ENCODE measurements at places on chromosomes 6 and 20.

GRCh38 chr6:107812234-107812769 is 11.8 kb downstream of the SCML4 start:
- DNase-seq = no peak

- no peak for DNase-seq
Measured at GRCh38 chr20:25421102-25421501, 13.6 kb downstream of the GINS1 start.

DNA sequence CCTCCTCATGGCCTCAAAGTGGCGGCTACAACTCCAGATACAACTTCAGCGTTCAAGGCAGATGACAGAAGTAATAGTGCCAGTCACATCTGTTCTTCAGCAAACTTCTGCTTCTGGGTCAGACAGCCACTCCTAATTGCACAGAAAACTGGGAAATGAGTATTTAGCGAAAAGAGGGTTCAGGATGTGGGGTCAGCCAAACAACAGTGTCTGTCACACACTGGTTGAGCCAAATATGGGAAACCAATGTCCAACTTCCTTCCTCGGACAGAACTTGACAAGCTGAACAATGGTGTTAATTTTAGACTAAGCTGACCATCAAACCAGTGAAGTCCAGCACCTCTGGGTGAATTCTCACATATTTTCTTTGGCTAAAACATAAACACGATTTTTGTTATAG is 22.1 kb downstream of the NUDT3 start:
- DNase-seq = no peak

DNA sequence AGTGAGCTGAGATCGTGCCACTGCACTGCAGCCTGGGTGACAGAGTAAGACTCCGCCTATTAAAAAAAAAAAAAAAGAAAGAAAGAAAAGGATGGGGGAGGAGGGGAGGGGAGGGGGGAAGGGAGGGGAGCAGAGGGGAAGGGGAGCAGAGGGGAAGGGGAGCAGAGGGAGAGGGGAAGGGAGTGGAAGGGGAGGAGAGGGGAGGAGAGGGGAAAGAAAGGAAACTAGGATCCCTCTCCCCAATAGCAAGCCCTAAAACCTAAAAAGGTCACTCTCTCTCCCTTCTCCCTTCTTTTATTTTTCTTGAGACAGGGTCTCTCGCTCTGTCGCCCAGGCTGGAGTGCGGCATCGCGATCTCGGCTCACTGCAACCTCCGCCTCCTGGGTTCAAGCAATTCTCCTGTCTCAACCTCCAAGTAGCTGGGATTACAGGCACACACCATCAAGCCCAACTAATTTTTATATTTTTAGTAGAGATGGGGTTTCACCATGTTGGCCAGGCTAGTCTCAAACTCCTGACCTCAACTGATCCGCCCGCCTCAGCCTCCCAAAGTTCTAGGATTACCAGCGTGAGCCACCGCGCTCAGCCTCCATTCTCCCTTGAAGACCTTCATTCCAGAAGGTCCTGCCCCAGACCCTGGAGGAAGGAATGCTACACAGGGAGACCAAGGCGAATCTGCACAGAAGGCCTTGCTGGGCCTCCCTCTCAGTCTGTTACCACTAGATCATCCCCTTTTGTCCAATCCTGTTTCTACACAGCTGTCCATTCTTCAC is 45.8 kb upstream of the PIM1 start:
- DNase-seq = no peak

- DNase-seq = no peak
Measured at GRCh38 chr6:34131326-34132290, 14.3 kb downstream of the GRM4 start.

DNA sequence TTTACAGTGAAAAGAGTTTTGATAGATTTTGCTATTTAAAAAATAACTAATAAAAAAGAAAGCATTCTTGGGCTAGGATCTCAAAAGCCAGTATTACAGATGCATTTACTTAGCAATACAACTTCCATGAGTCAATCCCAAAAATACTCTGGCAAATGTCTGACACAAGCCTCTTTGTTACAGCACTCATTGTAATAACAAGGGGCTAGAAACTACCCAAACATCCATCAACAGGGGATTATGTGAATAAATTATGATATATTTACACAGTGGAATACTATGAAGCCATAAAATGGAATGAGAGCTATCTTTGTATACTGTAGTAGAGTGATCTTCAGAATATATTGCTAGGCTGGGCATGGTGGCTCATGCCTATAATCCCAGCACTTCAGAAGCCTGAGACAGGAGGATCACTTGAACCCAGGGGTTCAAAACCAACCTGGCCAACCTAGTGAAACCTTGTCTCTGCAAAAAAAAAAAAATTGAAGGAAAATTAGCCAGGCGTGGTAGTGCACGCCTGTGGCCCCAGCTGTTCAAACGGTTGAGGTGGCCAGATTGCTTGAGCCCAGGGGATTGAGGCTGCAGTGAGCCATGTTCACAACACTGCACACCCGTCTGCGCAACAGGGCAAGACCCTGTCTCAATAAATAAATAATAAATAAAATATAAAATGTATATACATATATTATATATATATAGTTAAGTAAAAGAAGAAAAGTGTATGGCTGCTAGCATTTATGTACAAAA is 34.7 kb upstream of the TOP1 start:
- no peak for DNase-seq

DNA sequence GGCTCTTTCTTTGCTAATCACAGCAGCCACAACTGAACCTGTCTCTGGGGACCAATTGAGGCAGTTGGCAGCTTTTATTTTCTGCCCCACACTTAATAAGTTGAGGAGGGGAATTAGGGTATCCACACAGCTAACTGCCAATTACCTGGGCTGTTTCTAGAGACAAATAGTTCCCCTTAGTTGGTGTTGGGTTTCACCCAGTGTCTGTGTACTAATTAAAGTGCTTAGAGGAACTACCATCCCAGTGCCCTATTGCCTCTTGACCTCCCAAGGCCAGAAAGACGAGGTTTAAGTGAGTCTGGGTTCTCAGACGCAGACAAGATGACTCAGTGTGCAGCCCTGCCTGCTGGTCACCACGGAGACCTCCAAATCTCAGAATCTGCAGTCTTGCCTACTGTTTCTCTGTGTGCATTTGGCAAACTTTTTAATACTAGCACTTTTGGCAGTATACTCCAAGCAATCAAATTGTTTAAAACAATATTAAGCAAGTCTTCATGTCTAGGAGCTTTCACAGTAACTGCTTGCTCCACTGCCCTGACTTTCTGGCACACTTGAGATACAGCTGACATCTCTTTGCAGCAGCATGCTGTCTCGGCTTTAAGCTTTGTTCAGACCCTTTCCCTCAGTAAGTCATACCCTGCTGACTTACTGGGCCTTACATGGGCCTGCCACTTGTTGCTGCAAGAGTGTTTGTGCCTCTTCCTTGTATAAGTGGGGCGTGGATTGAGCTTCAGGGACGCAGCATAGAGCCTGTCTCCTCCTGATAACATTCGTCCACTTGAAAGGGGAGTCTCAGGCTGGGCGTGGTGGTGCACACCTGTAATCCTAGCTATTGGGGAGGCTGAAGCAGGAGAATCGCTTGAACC is 31.9 kb downstream of the STK35 start:
- no peak for DNase-seq

- DNase-seq = no peak
Measured at GRCh38 chr6:1761477-1761877, 151.8 kb downstream of the FOXC1 start.

DNA sequence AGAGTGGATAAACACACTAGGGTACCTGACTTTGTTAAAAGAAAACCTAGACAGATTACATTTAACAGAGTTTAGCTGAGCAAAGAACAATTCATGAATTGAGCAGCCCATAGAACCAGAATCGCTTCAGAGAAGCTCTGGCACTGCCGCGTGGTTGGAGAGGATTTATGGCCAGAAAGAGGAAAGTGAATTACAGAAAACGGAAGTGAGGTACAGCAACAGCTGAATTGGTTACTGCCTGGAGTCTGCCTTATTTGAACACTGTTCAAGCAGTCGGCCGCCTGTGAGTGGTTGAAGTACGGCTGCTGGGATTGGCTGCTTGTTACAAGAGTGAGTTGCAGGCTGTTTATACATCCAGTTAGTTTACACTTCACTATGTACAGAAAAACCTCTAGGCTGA is 253.8 kb upstream of the CDYL start:
- no peak for DNase-seq

DNA sequence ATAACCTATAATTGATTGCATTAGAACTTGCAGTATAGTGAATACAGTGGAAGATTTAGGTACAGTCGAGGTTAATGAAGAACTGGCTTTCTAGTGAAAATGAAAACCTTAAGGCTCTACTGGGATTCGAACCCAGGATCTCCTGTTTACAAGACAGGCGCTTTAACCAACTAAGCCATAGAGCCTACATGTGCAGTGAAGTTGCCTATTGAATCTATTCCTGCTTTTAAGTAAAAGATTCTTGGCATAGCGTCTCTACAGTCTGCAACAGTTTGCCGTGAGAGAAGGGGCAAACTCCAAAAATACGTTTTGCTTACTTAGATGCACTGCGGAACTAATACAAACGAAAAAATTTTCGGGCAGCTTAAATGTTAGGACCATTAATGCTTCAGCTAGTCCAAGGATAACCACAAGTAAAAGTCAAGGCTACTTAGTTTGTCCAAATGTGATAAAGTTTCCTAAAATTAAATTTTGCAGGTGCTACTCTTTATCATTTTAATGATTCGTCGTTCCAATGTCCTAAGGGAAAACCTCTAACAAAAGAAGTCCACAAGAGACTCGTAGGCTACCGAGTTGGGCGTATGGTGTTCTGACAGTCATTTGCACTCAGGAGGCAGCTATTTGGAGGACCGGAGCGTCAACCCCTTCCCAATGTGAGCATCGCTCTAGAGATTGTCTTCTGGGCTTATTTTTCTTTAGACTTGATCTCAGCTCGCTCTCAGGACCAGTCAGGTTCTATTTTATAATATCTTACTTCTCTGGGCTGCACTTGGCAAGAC is 31.3 kb upstream of the ZSCAN23 start:
- DNase-seq = no peak

GRCh38 chr6:112202639-112203341 is 51.6 kb downstream of the LAMA4 start:
- no peak for DNase-seq

DNA sequence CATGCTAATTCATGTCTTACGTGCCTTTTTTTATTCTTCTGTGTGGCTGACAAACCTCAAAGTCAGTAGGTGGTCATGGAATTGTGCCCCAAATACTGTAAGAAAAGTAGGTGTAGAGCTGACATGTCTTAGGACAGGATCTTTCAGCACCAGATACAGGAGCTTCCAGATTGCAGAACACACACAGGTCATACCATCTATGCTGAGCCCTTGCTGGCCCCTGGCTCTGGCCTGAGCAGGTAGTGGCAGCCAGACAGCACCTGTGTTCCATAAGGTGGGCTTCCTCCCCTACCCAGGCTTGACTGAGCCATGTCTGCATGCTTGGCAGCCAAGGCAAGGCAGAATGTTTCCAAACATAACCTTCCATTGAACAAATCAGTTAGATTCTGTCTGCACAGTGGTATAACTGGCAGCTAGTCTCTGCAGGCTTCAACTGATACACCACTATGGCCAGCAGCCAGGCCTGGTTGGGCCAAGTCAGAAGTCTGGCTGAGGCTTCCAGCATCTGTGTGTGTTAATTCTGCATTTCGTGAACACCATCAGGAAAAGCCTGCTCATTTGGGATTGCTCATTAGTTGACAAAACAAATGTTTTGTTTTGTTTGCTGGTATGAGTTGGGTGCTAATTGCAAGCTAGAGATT is 366.5 kb downstream of the FOXA2 start:
- DNase-seq = peak; percentile 54

DNA sequence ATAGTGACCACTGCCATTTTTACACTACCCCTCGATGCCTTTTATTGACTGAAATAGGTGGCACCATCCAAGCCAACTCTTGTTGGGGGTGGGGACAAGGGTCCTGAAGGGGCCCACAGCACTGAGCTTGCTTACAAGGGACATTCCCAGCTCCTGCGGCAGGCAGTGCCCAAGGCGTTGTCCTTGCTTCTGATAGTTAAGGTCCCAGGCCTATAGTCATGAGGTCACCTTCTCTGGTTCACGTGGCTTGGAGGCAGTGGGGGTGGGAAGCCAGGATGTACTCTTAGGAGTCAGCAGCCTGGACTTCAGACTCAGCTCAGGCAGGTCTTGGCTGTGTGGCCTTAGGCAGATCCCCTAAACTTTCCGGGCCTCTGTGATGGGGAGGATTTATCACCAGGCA is 48.6 kb downstream of the TOX2 start:
- DNase-seq = no peak

- no peak for DNase-seq
Measured at GRCh38 chr6:108518714-108519576, 41.8 kb upstream of the FOXO3 start.

- no peak for DNase-seq
Measured at GRCh38 chr6:558959-559358, 97.9 kb downstream of the HUS1B start.

- no peak for DNase-seq
Measured at GRCh38 chr6:19845266-19846041, 8.3 kb downstream of the ID4 start.

DNA sequence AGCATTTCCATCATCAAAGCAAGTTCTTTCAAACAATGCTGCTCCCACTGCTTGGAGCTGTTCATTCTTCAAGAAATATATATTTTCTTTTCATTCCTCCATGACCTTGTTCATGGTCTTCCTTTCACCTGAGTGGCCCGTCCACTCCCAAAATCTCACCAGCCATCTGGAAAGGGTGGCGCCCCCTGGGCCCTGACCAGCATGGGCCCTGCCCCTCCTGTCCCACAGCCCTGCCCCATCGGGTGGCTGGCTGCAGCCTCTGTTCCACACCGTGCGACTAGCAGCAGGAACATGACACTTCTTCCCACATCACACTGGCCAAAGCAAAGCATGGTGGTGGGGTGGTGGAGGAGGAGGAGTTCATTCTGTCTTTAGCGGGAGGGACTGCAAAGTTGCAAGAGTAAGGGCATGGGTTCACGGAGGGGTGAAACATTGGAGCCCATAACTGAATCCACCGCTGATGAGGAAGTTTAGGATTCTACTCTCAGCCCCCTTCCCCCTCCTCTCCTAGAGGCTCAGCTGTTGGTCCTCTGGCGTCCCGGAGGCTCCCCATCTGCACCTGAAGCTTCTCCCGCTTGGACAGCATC is 195.2 kb upstream of the SLC24A3 start:
- no peak for DNase-seq

DNA sequence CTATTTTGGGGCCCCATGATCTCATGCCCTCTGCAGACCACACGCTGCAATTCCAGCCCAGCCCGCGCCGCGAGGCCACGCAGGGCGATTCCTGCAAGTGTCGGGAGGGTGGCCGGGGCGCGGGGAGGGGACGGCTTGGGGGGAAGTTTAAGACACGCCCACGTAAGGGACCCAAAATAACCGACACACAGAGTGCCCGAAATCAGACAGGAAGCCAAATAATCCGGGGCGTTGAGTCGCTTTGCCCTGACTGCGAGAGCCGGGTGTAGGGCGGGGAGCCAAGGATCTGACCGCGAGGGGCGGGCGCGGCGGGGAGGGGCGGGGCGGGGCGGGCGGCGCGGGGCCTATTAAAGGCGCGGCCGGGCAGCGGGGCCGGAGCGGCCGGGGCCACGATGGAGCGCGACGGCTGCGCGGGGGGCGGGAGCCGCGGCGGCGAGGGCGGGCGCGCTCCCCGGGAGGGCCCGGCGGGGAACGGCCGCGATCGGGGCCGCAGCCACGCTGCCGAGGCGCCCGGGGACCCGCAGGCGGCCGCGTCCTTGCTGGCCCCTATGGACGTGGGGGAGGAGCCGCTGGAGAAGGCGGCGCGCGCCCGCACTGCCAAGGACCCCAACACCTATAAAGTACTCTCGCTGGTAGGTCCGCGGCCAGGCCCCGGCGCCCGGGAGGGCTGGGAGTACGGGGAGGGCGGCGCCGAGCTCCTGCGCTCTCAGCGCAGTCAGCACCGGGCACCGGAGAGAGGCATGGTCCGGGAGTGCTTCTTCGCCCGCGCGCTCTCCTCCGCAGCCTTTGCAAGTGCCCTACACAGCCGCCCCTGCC is at the start of gene ENPP1:
Gene ENPP1 (plus strand): TSS at position 377 of the 816 bp plus-strand sequence. CDS start 16 bp downstream, at position 393.
- DNase-seq = peak; percentile 89

- DNase-seq = no peak
Measured at GRCh38 chr6:100944644-100945043, 63.5 kb upstream of the ASCC3 start.
